ENCODE measurements at places on chromosomes 3 and 15.

GRCh38 chr15:68229386-68230156 is at the start of gene CLN6:
Gene CLN6, minus strand, starts transcription at chr15:68229728. Its CDS starts 144 bp downstream, at chr15:68229584.
- DNase-seq = no peak

GRCh38 chr15:61243983-61244593 is 15.0 kb upstream of the RORA start:
- no peak for DNase-seq

DNA sequence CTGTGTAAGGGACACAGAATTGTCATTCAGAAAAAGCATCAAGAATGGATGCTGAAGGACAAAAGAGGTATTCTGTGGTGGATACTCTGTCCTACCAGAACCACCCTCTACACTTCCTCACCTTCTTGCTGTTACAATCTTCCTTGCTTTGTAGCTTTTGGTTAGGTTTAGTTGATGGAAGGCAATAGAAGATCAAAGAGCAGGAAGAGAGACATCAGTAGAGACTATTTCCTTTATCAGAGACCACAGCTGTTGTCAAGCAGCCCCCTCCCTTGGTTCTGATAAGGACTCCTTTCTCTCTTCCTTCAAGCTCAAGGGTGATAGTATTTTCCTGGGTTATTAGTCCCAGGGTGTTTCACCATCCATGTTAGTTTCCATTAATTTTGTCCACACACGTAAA is 84.7 kb upstream of the ALCAM start:
- DNase-seq = no peak

DNA sequence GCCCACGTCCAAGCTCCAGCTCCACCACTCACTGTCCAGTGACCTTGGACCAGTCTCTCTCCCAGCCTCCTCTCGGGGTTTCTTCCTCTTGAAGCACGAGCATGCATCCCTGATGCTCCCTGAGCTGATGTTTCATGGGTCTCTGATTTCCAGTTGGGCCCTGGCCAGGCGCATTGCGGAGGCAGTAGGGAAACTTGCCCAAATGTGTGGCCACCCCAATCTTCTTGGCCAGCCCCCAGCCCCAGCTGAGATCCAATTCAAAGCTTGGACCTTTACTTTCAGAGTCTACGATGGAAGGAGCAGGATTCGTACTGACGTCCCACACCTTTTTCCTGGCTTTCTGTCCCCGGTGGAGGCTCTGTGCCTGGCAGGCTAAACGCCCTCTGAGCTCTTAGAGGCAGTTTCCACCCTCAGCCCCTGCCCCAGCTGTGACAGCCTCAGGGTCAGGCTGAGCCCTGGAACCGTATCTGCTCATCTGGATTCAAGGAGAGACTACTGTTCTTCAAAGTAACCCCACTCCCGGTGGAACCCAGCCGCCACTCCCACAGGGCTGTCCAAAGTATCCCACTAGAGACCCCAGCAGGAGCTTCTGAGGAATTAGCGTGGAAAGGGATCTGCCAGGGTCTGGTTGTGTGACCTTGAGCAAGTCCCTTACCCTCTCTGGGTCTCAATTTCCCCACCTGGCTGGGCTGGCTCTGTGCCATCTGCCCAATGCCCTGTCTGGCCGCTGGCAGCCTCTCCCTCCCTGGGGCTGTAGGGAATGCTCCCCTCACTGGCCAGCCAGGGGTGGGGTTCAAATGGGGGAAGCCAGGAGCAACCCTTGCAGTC is 37.4 kb downstream of the CPN2 start:
- DNase-seq = no peak
